ENCODE measurements at places on chromosomes 3 and 15. TPM values are rescaled to one million over a fixed set of nuclear protein-coding genes. Genes with fewer than 3 reads are reported as not detected.

The TRPM1 gene
- not detected for total RNA-seq

The LMAN1L gene
- not detected for total RNA-seq

The PIERCE2 gene
- total RNA-seq: not detected

The HESX1 gene
- total RNA-seq: 1.7 TPM

The ATP13A4 gene
- 0.18 TPM for total RNA-seq

The ATP2B2 gene
- not detected for total RNA-seq

The INSYN1 gene
- 0.05 TPM for total RNA-seq

The RBPMS2 gene
- total RNA-seq: 0.06 TPM

The TRIM59 gene
- total RNA-seq: 39.9 TPM

The STT3B gene
- total RNA-seq: 66.1 TPM

The CNTN6 gene
- 0.73 TPM for total RNA-seq

DNA sequence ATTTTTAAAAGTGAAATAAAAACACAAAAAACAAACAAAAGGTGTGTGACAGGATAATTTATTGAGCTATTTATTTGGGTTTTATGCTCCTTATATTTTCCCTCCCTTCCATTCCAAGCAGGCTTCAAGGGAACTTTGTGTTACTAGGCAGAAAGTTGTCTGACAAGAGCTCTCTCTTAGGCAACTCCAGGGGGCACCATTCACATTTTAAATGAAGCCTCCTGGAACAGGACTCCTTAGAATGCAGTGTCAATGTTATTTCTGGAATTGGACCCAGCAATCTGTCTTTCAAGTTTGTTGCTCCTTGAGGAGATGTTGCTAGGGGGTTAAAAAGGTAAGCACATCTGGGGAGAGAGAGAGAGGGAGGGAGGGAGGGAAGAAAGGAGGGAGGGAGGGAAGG lies 5.4 kb upstream of the RFX7 start:
- H3K27ac ChIP-seq: no peak overlapping the region
- no peaks in the 10 kb centered on the region for H3K27me3 ChIP-seq
- H3K4me3 ChIP-seq: no peak overlapping the region
- DNase-seq: peak; percentile 68

DNA sequence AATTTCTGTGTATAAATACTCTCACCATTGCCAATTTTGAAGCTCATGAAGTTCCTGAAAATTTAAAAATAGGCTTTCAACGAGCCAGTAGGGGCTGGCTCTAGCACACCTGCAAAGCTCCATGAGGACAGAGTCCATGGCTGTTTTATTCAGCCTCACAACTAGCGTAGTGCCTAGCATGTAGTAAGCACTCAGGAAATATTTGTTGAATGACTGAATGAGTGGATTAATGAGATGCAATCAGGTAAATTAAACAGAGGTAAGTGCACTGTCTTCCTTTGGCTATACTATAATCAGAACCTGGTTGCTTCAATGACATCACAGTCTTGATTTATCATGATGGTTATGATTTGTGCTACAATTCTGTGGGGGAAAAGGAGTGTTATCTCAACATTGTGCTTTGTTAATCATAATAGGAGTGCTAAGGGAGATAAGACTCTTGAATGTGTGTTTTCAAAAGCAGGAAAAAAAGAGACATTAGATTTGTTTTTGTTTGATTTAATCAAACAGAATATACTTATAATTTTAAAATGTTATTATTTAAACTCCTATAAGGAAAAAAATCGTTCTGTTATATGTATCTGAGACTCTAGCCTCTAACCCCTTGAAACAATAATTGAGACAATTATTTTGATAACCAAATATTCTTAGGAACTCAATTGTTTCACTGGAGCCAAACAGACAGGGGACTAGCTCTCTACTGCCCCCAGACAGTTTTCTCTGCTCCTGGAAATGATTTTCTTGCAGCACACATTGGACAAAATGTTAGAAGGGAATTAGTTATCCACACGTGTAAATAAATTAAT lies 171.7 kb upstream of the ATP11B start:
- no peaks in the 10 kb centered on the region for H3K27me3 ChIP-seq
- no peak overlapping the region for H3K4me3 ChIP-seq
- H3K36me3 ChIP-seq: no peaks in the 10 kb centered on the region
- H3K27ac ChIP-seq: no peak overlapping the region
- peaks cover 10% of the 10 kb centered on the region for H3K4me1 ChIP-seq

- peaks cover 11% of the 10 kb centered on the region for H3K4me1 ChIP-seq
- H3K27me3 ChIP-seq: no peaks in the 10 kb centered on the region
- H3K36me3 ChIP-seq: no peaks in the 10 kb centered on the region
- H3K4me3 ChIP-seq: no peak overlapping the region
- DNase-seq: peak; percentile 27
These were observed 875.6 kb upstream of the ROBO1 start for GRCh38 chr3:80643421-80643820.

DNA sequence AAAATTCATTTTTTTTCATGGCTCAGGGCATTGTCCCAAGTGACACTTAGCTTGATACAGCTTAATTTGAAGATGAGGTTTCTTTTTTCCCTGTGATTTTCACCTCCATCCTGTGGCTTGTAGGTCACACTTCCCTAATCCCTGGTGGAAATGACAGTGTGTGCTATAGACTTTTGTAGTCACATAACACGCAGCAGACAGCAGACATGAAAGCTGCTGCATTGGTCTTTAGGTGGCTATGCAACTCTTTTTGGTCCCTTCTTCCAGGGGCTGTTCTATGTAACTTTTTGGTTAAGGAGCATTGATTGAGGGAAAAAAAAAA lies 38.8 kb downstream of the TRAK1 start:
- no peak for DNase-seq
- no peak overlapping the region for H3K4me3 ChIP-seq
- H3K27me3 ChIP-seq: no peaks in the 10 kb centered on the region
- H3K4me1 ChIP-seq: no peaks in the 10 kb centered on the region

GRCh38 chr15:90055182-90055581 lies 47.1 kb downstream of the IDH2 start:
- no peak for DNase-seq
- H3K4me1 ChIP-seq: peaks cover 5% of the 10 kb centered on the region
- no peak overlapping the region for H3K27ac ChIP-seq
- no peak overlapping the region for H3K4me3 ChIP-seq

DNA sequence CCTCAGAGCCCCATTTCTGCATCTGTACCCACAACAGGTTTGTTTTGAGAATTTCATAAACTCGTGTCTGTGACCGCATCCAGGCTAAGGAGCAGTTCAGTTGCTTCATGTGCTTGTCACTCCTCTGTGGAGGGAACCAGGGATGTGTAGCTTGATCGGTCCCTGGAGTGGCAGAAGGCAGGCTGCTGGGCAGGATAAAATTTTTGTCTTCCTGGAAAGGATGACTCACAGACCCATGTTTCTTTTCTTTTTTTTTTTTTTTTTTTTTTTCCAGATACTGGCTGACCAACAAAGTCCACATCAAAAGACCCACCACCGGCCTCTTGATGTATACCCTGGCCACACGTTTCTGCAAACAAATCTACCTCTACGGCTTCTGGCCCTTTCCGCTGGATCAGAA lies 70.1 kb downstream of the ST8SIA2 start:
- H3K27ac ChIP-seq: no peak overlapping the region
- H3K27me3 ChIP-seq: peaks cover 11% of the 10 kb centered on the region
- DNase-seq: no peak
- no peaks in the 10 kb centered on the region for H3K4me1 ChIP-seq
- no peaks in the 10 kb centered on the region for H3K36me3 ChIP-seq

GRCh38 chr15:59315914-59316451 lies 56.7 kb downstream of the MYO1E start:
- H3K27me3 ChIP-seq: no peaks in the 10 kb centered on the region
- DNase-seq: no peak
- H3K4me1 ChIP-seq: peaks cover 17% of the 10 kb centered on the region
- no peak overlapping the region for H3K27ac ChIP-seq
- no peaks in the 10 kb centered on the region for H3K36me3 ChIP-seq
- no peak overlapping the region for H3K4me3 ChIP-seq

- H3K4me3 ChIP-seq: no peak overlapping the region
- no peak overlapping the region for H3K27ac ChIP-seq
- peak; percentile 29 for DNase-seq
- no peaks in the 10 kb centered on the region for H3K36me3 ChIP-seq
- H3K4me1 ChIP-seq: 0 out of 2 replicates have a peak, but pooled peaks cover 9% of the 10 kb centered on the region
These were observed 459.4 kb downstream of the GBE1 start for GRCh38 chr3:81302045-81302444.

- no peaks in the 10 kb centered on the region for H3K27me3 ChIP-seq
- no peak overlapping the region for H3K27ac ChIP-seq
- peak; percentile 60 for DNase-seq
- H3K36me3 ChIP-seq: no peaks in the 10 kb centered on the region
- H3K4me1 ChIP-seq: peaks cover 8% of the 10 kb centered on the region
- H3K4me3 ChIP-seq: peak overlapping the region; percentile 63
These were observed 699 bp downstream of the MEGF11 start for GRCh38 chr15:66252685-66253417.

- H3K4me3 ChIP-seq: no peak overlapping the region
- peak overlapping the region; percentile 10 for H3K27ac ChIP-seq
- no peak for DNase-seq
- H3K27me3 ChIP-seq: no peaks in the 10 kb centered on the region
- H3K4me1 ChIP-seq: peaks cover 15% of the 10 kb centered on the region
These were observed 739.2 kb downstream of the VGLL3 start for GRCh38 chr3:86251781-86252180.

- H3K4me1 ChIP-seq: no peaks in the 10 kb centered on the region
- no peak overlapping the region for H3K4me3 ChIP-seq
- no peak overlapping the region for H3K27ac ChIP-seq
- H3K36me3 ChIP-seq: no peaks in the 10 kb centered on the region
These were observed 167.9 kb downstream of the BBX start for GRCh38 chr3:107690522-107691138.

Measured in SJCRH30 (cell line).